CD4-positive, alpha-beta memory T cell (primary cell): ENCODE measurements at places on chromosomes 6 and 20. TPM values are rescaled to one million over a fixed set of nuclear protein-coding genes. Genes with fewer than 3 reads are reported as not detected.
A peak's percentile ranks its signal among the peaks of the same experiment; 100 is the strongest.

DNA sequence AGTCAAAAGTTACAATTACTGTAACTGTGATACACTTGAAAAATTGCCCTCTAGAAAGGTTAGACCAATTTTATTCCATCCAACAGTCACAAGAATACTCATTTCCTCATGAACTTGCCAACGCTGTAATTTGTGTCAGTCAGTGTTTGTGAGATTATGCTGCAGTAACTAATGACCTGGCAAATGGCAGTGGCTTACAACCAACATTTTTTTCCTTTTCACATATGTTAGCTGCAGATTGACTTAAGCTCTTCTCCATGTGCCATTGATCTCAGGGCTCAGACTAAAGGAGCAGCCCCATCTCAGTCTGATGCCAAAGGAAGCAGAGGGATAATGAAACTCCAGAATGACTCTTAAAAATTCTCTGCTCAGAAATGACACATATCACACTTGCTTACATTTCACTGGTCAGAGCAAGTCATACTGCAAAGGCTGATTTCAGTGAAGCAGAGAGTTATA lies 92.3 kb upstream of the ELOVL5 start:
- no peaks in the 10 kb centered on the region for H3K4me1 ChIP-seq
- H3K36me3 ChIP-seq = no peaks in the 10 kb centered on the region
- no peak overlapping the region for H3K4me3 ChIP-seq
- DNase-seq = no peak
- H3K27me3 ChIP-seq = no peaks in the 10 kb centered on the region

GRCh38 chr20:37529214-37529967 lies 1.7 kb upstream of the BLCAP start:
- no peak for DNase-seq
- H3K27ac ChIP-seq = no peak overlapping the region
- no peaks in the 10 kb centered on the region for H3K36me3 ChIP-seq
- no peak overlapping the region for H3K4me3 ChIP-seq
- H3K27me3 ChIP-seq = no peaks in the 10 kb centered on the region
- peaks cover 33% of the 10 kb centered on the region for H3K4me1 ChIP-seq

- H3K4me1 ChIP-seq = no peaks in the 10 kb centered on the region
- no peaks in the 10 kb centered on the region for H3K36me3 ChIP-seq
- no peak overlapping the region for H3K27ac ChIP-seq
- no peak overlapping the region for H3K4me3 ChIP-seq
- H3K27me3 ChIP-seq = no peaks in the 10 kb centered on the region
Observed at GRCh38 chr20:14790190-14790589, 452.8 kb upstream of the FLRT3 start.

DNA sequence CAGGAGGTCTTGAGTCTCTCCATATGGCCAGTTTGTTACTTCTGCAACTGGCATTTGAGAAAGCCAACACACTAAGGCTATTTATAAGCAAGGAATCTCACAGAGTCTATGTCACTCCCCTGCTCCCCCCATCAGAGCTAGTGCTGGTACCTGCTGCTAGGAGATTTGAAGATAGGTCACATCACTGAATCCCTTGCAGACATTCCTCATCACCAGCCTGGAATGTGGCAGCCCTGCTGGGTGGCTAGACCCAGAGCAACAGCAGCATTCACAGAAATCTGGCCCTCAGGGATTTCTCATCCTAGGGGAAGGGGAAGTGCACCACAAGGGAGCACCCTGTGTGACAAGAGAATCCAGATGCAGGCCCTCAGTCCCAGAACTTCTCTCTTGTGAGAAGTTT lies 672.1 kb downstream of the HACE1 start:
- no peaks in the 10 kb centered on the region for H3K4me1 ChIP-seq
- H3K36me3 ChIP-seq = no peaks in the 10 kb centered on the region
- no peak overlapping the region for H3K27ac ChIP-seq

GRCh38 chr20:52972190-52972937 lies at the start of gene TSHZ2:
TSHZ2 (plus strand) TSS chr20:52972358; CDS start chr20:52973294, 936 bp downstream.
- H3K4me3 ChIP-seq = peak within 1 kb of the TSS; percentile 49
- peak; percentile 48 for DNase-seq
- no peaks in the 10 kb centered on the region for H3K27me3 ChIP-seq
- peak within 1 kb of the TSS; percentile 71 for H3K27ac ChIP-seq
- H3K4me1 ChIP-seq = peaks cover 29% of the 10 kb centered on the region
- no peaks in the 10 kb centered on the region for H3K36me3 ChIP-seq

DNA sequence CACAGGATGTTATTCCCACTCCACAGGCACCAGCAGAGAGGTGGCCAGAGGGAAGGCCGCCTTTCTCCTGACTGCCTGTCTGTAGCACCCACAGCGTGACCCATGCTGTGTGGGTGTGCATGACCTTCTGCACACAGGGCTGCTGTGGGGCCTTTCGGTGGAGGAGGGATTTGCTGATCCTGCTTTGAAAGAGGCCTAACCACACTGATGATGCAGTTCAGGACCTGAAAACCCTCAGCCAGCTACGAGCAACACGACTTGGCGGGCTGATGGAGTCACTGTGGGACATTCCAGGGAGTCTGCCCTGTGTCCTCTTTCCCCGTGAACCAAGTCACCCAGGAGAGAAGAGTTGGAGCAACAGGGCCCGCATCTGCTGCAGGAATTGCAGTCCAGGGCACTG lies 49.1 kb downstream of the SYTL3 start:
- no peak overlapping the region for H3K4me3 ChIP-seq
- no peaks in the 10 kb centered on the region for H3K27me3 ChIP-seq
- H3K4me1 ChIP-seq = peaks cover 2% of the 10 kb centered on the region
- H3K36me3 ChIP-seq = no peaks in the 10 kb centered on the region

- no peak for DNase-seq
- no peak overlapping the region for H3K4me3 ChIP-seq
- no peaks in the 10 kb centered on the region for H3K36me3 ChIP-seq
- no peak overlapping the region for H3K27ac ChIP-seq
- no peaks in the 10 kb centered on the region for H3K27me3 ChIP-seq
Observed at GRCh38 chr6:26269531-26270485, 95.2 kb upstream of the BTN3A2 start.

DNA sequence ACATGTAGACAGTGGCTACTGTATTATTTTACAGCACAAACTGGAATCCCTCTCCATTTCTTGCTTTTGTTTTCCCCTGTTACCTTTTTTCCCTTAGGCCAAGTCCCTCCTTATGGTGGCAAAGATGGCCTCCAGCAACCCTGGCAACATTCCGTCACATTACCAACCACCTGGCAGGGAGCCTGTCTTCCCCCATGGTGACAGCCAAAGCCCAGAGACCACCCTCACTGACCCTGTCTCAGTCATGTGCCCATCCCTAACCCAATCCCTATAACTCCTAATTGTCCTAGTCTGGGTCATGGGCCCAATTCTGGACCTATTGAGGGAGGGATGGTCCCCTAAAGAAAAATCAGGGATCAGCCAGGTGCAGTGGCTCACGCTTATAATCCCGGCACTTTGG lies 27.6 kb downstream of the PARD6B start:
- H3K27ac ChIP-seq = no peak overlapping the region
- no peaks in the 10 kb centered on the region for H3K27me3 ChIP-seq
- no peak overlapping the region for H3K4me3 ChIP-seq
- no peak for DNase-seq
- no peaks in the 10 kb centered on the region for H3K36me3 ChIP-seq

GRCh38 chr6:168390749-168391420 lies 50.1 kb upstream of the SMOC2 start:
- H3K4me1 ChIP-seq = no peaks in the 10 kb centered on the region
- H3K4me3 ChIP-seq = no peak overlapping the region
- no peaks in the 10 kb centered on the region for H3K36me3 ChIP-seq
- H3K27ac ChIP-seq = no peak overlapping the region
- no peaks in the 10 kb centered on the region for H3K27me3 ChIP-seq

- no peaks in the 10 kb centered on the region for H3K27me3 ChIP-seq
- H3K27ac ChIP-seq = no peak overlapping the region
- no peak overlapping the region for H3K4me3 ChIP-seq
- peaks cover 12% of the 10 kb centered on the region for H3K36me3 ChIP-seq
- H3K4me1 ChIP-seq = no peaks in the 10 kb centered on the region
Observed at GRCh38 chr20:41476013-41476441, 109.4 kb upstream of the EMILIN3 start.

GRCh38 chr6:1626481-1626880 lies 16.8 kb downstream of the FOXC1 start:
- no peak for DNase-seq
- H3K4me1 ChIP-seq = peaks cover 15% of the 10 kb centered on the region
- H3K36me3 ChIP-seq = no peaks in the 10 kb centered on the region
- no peak overlapping the region for H3K27ac ChIP-seq
- no peak overlapping the region for H3K4me3 ChIP-seq

- H3K4me3 ChIP-seq = no peak overlapping the region
- H3K36me3 ChIP-seq = no peaks in the 10 kb centered on the region
- no peaks in the 10 kb centered on the region for H3K4me1 ChIP-seq
- no peaks in the 10 kb centered on the region for H3K27me3 ChIP-seq
- no peak for DNase-seq
- no peak overlapping the region for H3K27ac ChIP-seq
Observed at GRCh38 chr20:58717278-58718091, 24.9 kb downstream of the NPEPL1 start.

DNA sequence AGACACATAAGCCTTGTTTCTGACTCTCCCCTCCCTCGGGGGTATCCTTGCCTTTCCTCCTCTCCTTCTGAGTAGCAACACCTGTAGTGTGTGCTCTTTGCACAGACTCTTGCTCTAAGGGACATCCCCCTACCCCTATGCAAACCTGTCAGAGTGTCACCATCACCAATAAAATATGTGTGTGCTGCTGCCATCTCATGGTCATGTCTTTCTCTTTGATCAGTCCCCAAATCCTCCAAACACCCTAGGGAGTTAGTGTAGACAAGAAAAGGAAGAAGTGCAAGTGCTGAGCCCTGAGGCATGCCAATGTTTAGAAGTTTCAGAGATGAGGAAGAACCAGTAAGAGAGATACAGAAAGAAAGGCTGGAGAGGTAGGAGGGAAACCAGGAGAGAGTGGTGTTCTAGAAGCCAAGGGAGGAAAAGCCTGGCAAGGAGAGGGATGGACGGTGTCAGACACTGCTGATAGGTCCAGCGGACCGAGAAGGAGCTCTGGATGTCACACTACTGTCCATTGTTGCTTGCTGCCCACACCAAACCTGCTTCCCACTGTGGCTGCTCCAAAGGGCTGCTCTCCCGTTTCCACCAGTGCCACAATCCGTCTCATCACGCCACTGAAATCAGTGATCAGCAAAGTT lies 16.4 kb downstream of the TRMT6 start:
- no peaks in the 10 kb centered on the region for H3K36me3 ChIP-seq
- no peaks in the 10 kb centered on the region for H3K27me3 ChIP-seq
- no peak overlapping the region for H3K27ac ChIP-seq
- DNase-seq = no peak

GRCh38 chr20:22470620-22471026 lies 113.7 kb downstream of the FOXA2 start:
- DNase-seq = no peak
- no peaks in the 10 kb centered on the region for H3K27me3 ChIP-seq
- H3K36me3 ChIP-seq = no peaks in the 10 kb centered on the region
- H3K4me3 ChIP-seq = no peak overlapping the region

DNA sequence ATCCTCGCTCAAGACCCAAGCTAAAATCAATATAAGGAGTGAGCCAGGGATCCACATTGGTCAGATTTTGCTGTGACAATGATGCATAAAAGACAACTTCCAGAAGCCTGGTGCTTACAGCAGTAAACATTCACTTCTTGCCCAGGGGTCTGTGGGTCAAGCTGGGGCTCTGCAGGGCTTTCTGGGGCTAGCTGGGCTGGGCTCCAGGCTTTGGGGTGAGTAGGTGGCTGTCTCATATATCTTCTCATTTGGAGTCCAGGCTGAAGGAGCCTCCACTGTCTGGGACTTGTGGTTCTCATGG lies 25.8 kb upstream of the TOP1 start:
- no peak for DNase-seq
- peaks cover 8% of the 10 kb centered on the region for H3K4me1 ChIP-seq
- peak overlapping the region; percentile 19 for H3K4me3 ChIP-seq
- no peaks in the 10 kb centered on the region for H3K27me3 ChIP-seq
- no peaks in the 10 kb centered on the region for H3K36me3 ChIP-seq

DNA sequence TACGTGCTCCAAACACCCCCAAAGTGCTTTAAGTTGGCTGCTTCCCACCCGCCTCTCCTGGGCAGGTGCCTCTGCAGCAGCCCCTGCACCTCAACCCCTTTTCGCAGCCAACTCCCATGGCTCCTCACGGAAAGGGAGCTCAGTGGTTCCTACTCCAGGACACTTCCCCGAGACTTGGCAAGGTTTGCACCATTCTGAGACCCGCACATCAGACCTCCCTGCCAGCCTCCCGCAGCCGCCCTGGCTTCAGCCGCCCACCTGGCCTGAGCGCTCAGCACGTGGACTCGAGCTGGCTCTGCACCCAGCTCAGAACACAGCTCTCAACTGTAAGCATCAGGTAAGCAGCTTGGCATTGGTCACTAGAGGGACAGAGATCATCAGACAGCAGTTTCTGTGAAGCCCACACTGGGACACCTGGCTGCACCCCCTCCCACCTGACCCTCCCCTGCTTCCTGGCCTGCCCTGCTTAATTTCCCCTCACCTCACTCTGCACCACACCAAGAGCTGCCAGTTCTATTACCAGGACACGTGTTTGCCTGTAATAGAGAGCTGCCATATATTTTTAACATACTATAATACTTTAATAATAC lies 28.5 kb downstream of the GMDS start:
- peaks cover 7% of the 10 kb centered on the region for H3K4me1 ChIP-seq
- H3K27ac ChIP-seq = no peak overlapping the region
- no peak overlapping the region for H3K4me3 ChIP-seq

DNA sequence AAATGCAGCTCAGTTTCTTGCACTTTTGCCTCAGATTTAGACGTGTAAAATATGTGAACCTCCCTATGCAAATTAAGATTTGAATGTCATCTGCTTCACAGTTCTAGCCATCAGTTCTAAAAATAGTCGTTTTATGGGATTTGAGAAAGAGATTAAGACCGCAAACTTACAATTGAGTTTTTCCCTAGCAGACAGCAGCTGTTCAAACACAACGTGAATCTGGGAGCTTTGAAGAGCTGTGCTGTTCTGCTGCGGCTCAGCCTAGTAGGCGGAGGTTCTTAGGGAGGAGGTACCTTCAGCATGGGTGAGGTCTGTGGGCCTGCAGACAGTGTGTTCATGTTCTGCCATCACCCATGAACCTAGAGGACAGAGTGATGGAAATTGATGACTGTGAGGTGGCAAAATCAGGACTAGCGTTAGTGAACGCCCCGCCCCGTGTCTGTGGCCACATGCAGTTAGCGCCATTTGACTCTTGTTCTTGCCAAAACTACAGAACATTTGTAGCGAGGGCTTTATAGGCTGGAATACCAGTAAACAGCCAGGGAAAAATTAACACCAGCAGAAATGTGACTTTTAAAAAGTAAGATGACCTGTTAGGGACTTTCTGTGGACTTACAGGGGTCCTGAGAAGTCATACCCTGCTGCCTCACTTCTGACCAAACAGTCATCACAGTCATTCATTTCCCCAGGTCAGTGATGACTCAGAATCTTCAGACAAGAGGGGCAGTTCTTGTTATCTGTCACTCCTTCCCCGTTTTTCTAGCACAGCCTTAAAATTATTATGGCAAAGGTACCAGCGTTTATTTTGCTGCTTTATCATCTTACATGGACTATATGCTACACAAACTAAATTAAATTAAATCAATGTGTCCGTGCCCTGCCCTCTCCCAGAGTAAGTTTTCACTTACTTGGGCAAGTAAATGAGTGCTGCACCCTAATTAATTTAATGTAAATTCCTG lies 84.3 kb upstream of the TMEM181 start:
- no peaks in the 10 kb centered on the region for H3K27me3 ChIP-seq
- peaks cover 8% of the 10 kb centered on the region for H3K36me3 ChIP-seq
- H3K27ac ChIP-seq = no peak overlapping the region
- no peaks in the 10 kb centered on the region for H3K4me1 ChIP-seq

The SIRPA gene
- 2.4 TPM for total RNA-seq

The ULBP3 gene
- total RNA-seq = 0.42 TPM

The CST5 gene
- not detected for total RNA-seq

The EDN3 gene
- total RNA-seq = 0.93 TPM

The APMAP gene
- 48.4 TPM for total RNA-seq

The UBE2J1 gene
- 21.9 TPM for total RNA-seq

The BCLAF1 gene
- 233 TPM for total RNA-seq

The LINC00237 gene
- total RNA-seq = not detected

The NKAPL gene
- total RNA-seq = not detected

The RHAG gene
- not detected for total RNA-seq

The ENPP5 gene
- total RNA-seq = 0.89 TPM

The RBBP8NL gene
- total RNA-seq = not detected
